ENCODE measurements at places on chromosomes 2 and 18. TPM values are rescaled to one million over a fixed set of nuclear protein-coding genes. Genes with fewer than 3 reads are reported as not detected.

The ANKRD29 gene
- 0.58 TPM for total RNA-seq

The ABHD1 gene
- total RNA-seq, result not detected

The EFHD1 gene
- total RNA-seq, result 1.9 TPM

The GCFC2 gene
- total RNA-seq, result 20.4 TPM

The SPEG gene
- 1.7 TPM for total RNA-seq

The SLC4A3 gene
- 2.0 TPM for total RNA-seq

The ONECUT2 gene
- total RNA-seq, result 0.15 TPM

The PAX8 gene
- 30.2 TPM for total RNA-seq

The DYSF gene
- total RNA-seq, result 300 TPM

The ABCB11 gene
- 0.18 TPM for total RNA-seq

The EVA1A gene
- total RNA-seq, result 114 TPM

The SLC9A4 gene
- total RNA-seq, result not detected

The LOXHD1 gene
- not detected for total RNA-seq

The TGOLN2 gene
- 231 TPM for total RNA-seq

The SPDYA gene
- not detected for total RNA-seq

The TBR1 gene
- not detected for total RNA-seq

The LAMA1 gene
- 3.1 TPM for total RNA-seq

The CCDC85A gene
- 8.0 TPM for total RNA-seq

The C2orf80 gene
- total RNA-seq, result not detected

The ADAM23 gene
- total RNA-seq, result 5.8 TPM

The ANO7 gene
- total RNA-seq, result 0.68 TPM

The CFAP65 gene
- total RNA-seq, result not detected

The CNNM4 gene
- total RNA-seq, result 4.7 TPM

The ESPNL gene
- total RNA-seq, result 0.53 TPM

The THAP4 gene
- 50.9 TPM for total RNA-seq

The GPR39 gene
- total RNA-seq, result 0.29 TPM

The MLPH gene
- 27.2 TPM for total RNA-seq

The CFAP53 gene
- 0.18 TPM for total RNA-seq

The PUM2 gene
- total RNA-seq, result 55.0 TPM

The MC2R gene
- total RNA-seq, result not detected

The B3GNT2 gene
- total RNA-seq, result 27.5 TPM

The KIF1A gene
- total RNA-seq, result 1.2 TPM

The SIX3 gene
- total RNA-seq, result not detected

The HTR2B gene
- total RNA-seq, result 0.19 TPM

The PDCL3 gene
- total RNA-seq, result 15.1 TPM

The INHBB gene
- 2.4 TPM for total RNA-seq

The FNDC4 gene
- total RNA-seq, result 34.3 TPM

The FHOD3 gene
- total RNA-seq, result 7.8 TPM

The PARD6G gene
- total RNA-seq, result 5.4 TPM

The CCDC178 gene
- total RNA-seq, result 1.2 TPM

The EGR4 gene
- total RNA-seq, result not detected

The CRYGB gene
- total RNA-seq, result not detected

The NOL4 gene
- 0.05 TPM for total RNA-seq

The SMC6 gene
- 26.0 TPM for total RNA-seq

The LAMA3 gene
- total RNA-seq, result 4.9 TPM

The UGT1A10 gene
- total RNA-seq, result not detected

The IL36G gene
- not detected for total RNA-seq

The TMEM198 gene
- total RNA-seq, result 0.29 TPM

The FBXO15 gene
- 0.10 TPM for total RNA-seq

The SULT1C4 gene
- 20.2 TPM for total RNA-seq

The NPPC gene
- 0.82 TPM for total RNA-seq

The TTN gene
- 0.41 TPM for total RNA-seq

The TOGARAM2 gene
- total RNA-seq, result not detected

The FIGN gene
- total RNA-seq, result 4.7 TPM

The BCL2 gene
- 2.2 TPM for total RNA-seq
